ENCODE measurements at places on chromosomes 11 and 22. TPM values are rescaled to one million over a fixed set of nuclear protein-coding genes. Genes with fewer than 3 reads are reported as not detected.

The SLC25A18 gene
- polyA plus RNA-seq, result 0.71 TPM

DNA sequence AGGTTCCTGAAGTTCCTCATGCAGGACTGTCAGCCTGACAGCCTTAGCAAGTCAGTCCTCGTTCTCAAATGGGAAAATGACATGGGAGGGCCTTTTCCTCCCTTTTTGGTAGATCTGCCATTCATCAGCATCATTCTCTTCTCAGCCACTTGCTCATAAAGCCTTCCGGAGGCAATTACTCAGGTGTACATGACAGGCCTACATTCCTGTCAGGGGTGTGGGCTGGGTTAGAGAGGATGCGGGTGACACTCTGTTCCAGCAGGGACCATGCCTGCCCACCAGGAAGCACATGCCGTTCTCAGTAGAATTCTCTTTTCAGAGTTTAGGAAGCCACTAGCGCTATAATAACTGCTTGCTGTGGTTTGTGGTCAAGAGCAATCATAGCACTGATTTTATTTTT is 24.2 kb upstream of the ANKK1 start:
- DNase-seq, result no peak

- DNase-seq, result no peak
Observed at GRCh38 chr11:10524471-10524870, 16.5 kb downstream of the RNF141 start.

- no peak for DNase-seq
Observed at GRCh38 chr11:60375316-60375715, 3.0 kb upstream of the MS4A7 start.

GRCh38 chr11:70853068-70853769 is 399.2 kb downstream of the SHANK2 start:
- DNase-seq, result no peak

DNA sequence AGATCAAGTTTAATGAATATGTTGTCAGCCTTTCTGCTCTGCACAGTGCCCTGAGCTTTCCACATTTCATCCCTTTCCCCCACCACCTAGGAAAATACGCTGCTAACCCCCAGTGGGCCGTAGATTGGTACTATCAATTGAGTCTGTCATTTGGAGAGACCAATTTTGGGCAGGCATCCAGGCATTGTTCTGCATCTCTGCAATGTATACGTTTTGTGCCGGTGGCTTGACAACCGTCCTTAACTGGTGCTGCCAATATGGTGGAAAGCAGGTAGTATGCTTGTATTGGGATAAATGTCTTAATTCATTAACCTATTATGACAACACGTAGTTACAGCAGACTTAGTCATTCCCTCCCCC is 1.3 kb downstream of the ELMOD1 start:
- DNase-seq, result no peak

DNA sequence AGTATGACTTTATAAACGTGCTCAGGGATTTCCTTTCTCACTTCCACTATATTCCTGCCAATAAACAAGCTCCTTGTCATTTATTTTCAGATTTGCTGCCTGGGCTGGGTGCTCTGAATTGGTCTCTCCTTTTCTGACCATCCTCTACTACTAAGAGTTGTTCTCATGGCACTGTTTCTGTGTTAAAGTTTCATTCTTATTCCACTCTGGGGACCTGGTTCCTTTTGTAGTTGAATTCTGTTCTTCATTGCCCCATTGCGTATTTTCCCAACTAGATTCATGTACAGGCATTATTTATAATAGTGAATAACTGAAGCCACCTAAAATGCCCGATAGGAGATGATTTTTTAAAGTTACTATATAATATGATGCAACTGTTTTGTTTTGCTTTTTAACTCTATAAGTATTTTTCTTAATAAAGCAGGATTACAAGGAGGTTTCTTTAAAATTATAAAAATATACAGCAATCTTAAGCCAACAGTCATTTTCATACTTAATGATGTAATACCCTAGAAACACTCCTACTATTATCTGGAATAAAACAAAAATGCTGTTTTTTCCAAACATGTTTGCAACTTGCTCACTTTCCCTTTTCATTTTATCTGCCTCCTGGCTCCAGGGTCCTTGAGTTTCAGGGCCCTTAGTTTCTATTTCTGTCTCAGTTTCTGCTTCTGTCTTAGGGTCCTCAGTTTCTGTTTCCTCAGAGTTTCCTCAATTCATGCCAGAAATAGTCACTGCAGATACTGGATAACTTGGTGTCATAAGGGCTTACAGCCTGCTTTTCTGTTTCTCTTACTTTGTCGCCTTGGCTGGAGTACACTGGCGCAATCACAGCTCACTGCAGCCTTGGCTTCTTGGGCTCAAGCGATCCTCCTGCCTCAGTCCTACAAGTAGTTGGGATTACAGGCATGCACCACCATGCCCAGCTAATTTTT is 9.8 kb upstream of the FUT4 start:
- peak; percentile 33 for DNase-seq

DNA sequence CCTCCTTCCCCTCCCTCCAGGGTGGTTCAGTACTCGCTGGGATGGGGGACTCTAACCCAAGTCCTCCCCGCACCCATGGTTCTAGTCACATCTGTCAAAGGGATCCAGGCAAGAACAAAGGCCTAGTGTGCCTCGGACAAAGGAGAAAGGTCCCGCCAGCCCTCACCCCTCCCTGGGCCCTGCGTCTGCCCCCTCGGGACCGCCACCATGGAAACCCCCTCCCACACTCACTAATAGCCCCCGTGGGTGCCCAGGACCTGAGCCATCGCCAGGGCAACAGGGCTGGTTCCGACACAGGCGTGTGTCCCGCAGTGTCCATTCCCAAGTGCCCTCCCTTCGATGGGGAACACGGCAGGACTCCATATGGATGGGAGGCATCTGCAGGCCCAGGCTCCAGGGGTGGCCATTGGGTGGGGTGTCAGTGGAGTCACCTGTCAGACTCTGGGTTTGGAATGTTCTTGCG is 5.1 kb upstream of the CARNS1 start:
- no peak for DNase-seq

Measured in hindlimb muscle (tissue), 1 donor.